ENCODE measurements at places on chromosomes 7 and 10. TPM values are rescaled to one million over a fixed set of nuclear protein-coding genes. Genes with fewer than 3 reads are reported as not detected.

GRCh38 chr7:4808026-4808425, 32.6 kb downstream of the AP5Z1 start:
- no peak overlapping the region for H3K4me3 ChIP-seq
- peaks cover 12% of the 10 kb centered on the region for H3K4me1 ChIP-seq
- no peaks in the 10 kb centered on the region for H3K36me3 ChIP-seq
- peaks cover 4% of the 10 kb centered on the region for H3K27me3 ChIP-seq
- no peak for DNase-seq
- peak overlapping the region; percentile 50 for H3K27ac ChIP-seq

DNA sequence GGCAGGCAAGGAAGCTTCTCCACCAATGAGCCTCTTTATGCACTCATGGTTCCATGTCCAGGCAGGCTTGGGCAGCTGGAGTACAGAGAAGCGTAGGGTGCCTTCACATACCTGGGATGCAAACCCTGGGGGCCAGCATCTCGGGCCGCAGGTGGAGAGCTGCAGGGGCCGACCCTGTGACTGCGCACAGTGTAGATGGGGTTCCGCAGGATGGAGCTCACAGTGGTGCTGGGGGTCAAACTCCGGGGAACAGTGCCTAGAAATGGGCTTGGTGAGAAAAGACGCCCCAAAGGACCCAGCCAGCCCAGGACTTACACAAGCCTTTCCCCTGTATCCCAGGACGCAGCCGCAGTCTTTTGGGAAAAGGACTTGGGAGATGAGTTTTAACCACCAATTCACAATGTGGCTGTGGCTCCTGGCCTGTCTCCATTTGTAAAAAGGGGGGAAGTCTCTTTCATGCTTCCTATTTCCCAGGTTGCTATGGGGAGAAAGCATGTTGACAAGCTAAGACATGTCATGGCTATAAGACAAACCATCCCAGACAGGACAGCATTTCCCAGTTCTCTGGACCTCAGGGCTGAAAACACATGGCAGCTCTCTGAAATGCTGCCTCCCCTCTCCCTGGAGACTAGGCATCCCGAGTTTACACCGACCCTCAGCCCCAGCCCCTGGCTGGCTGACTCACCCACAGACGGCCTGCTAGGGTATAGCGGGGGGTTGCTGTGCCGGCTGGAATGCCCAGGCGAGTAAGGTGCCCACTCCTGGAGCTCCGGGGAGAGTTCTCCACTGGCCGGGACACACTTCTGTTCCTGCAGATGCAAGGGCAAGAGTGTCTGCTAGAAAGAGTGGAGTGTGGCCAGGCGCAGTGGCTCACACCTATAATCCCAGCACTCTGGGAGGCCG, 107.1 kb downstream of the DLG5 start:
- H3K36me3 ChIP-seq = peaks cover 73% of the 10 kb centered on the region
- H3K27me3 ChIP-seq = no peaks in the 10 kb centered on the region
- no peak overlapping the region for H3K4me3 ChIP-seq
- H3K27ac ChIP-seq = no peak overlapping the region
- DNase-seq = no peak

GRCh38 chr10:24513155-24513554, 210.5 kb downstream of the ARHGAP21 start:
- peaks cover 88% of the 10 kb centered on the region for H3K36me3 ChIP-seq
- no peaks in the 10 kb centered on the region for H3K4me1 ChIP-seq
- DNase-seq = no peak
- no peak overlapping the region for H3K4me3 ChIP-seq
- no peak overlapping the region for H3K27ac ChIP-seq

GRCh38 chr10:104041891-104042535, 43.7 kb downstream of the COL17A1 start:
- no peak overlapping the region for H3K27ac ChIP-seq
- H3K4me1 ChIP-seq = no peaks in the 10 kb centered on the region
- H3K36me3 ChIP-seq = no peaks in the 10 kb centered on the region
- no peaks in the 10 kb centered on the region for H3K27me3 ChIP-seq
- DNase-seq = no peak

- no peaks in the 10 kb centered on the region for H3K36me3 ChIP-seq
- H3K4me3 ChIP-seq = no peak overlapping the region
- H3K27ac ChIP-seq = no peak overlapping the region
- H3K27me3 ChIP-seq = no peaks in the 10 kb centered on the region
- peaks cover 5% of the 10 kb centered on the region for H3K4me1 ChIP-seq
- DNase-seq = no peak
Measured at GRCh38 chr7:131652194-131652593, 95.8 kb upstream of the PODXL start.

GRCh38 chr7:50821457-50822008, 38.8 kb upstream of the GRB10 start:
- no peaks in the 10 kb centered on the region for H3K27me3 ChIP-seq
- H3K4me1 ChIP-seq = peaks cover 11% of the 10 kb centered on the region
- no peak overlapping the region for H3K4me3 ChIP-seq
- DNase-seq = no peak

GRCh38 chr7:151591866-151592265, 72.2 kb upstream of the RHEB start:
- H3K27me3 ChIP-seq = no peaks in the 10 kb centered on the region
- DNase-seq = no peak
- no peak overlapping the region for H3K27ac ChIP-seq
- peaks cover 15% of the 10 kb centered on the region for H3K4me1 ChIP-seq

DNA sequence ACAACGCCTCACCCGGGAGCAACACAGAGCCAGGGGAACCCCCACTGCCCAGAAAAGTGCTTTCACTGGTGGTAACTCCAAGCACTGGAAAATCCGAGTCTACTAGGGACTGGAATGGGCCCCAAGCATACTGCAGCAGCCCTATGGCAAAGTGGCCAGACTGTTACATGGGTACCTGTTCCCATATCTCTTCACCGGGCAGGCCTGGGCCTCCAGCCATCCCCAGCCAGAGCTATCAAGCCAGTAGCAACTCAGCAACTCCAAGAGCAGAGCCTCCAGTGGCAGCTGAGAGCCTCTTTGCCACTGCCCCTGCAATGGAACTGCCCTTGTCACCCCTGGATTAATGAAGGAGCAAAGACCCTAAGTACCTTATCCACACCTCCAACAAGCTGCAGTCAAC, 73.5 kb downstream of the HBP1 start:
- no peaks in the 10 kb centered on the region for H3K27me3 ChIP-seq
- peak; percentile 33 for DNase-seq
- H3K27ac ChIP-seq = no peak overlapping the region
- no peaks in the 10 kb centered on the region for H3K4me1 ChIP-seq

- H3K27me3 ChIP-seq = no peaks in the 10 kb centered on the region
- peaks cover 32% of the 10 kb centered on the region for H3K4me1 ChIP-seq
- peak overlapping the region; percentile 87 for H3K4me3 ChIP-seq
Measured at GRCh38 chr7:112449353-112449752, 907 bp upstream of the IFRD1 start.

DNA sequence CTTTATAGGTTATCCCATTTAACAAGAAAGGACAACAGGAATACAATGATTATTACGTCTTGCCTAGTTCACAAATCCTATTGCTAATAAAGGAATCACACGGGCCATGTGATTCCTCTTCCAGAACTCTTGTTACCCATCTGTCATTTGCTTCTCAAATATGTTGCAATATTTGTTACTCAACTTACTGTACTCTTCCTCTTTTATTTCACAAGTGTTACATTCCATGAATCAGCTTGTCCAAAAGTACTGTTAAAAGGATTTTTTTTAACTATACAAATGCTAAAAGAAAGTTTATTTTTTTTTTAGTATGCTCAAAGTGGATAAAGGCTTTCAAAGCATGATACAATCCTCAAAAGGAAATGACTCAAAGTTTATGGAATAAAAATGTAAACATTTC, 3.9 kb upstream of the CD36 start:
- no peaks in the 10 kb centered on the region for H3K36me3 ChIP-seq
- no peak overlapping the region for H3K4me3 ChIP-seq
- no peaks in the 10 kb centered on the region for H3K27me3 ChIP-seq

DNA sequence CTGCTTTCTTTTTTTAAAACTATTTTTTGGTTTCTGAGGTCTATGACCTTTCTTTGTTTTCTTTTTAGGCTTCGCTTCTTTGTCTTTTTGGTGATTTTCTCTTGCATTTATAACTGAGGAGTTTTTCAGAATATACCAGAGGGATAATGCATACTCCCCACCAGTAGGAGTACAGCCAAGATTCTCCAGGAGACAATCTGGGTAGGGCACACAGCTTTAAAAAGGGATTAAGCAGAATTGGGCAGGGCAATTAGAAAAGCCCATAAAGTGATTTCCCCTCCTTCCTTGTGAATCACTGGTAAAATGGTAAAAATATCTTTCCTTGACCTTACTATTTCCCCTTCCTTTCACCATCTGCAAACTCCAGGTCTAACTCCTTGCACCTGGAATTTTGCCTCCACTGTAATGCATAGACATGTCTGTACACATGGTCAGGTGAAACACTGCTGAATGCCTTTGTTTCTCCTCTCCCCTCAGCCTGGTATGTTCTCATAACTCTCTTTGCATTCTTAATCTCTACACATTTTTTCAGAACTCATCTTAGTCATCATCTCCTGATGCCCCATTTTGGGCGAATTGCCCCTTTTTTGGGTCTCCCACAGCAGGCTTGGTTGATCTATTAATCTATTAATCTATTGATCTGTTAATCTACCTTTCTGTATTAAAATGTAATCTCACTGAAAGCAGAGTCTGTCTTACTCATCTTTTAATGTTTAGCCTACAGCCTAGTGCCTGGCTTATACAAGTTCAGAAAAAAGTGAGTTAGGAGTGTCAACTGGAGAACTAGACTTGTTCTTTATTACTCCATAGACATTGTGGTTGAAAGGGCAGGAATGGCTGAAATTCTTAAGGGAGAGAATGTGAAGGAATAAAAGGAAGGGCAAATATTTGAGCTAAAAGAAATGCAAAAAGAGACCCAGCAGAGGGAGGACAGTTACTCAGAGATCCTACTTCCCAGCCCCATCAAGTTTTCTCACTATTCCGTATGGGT, 64.6 kb downstream of the MDFIC start:
- H3K27ac ChIP-seq = peak overlapping the region; percentile 14
- no peak for DNase-seq
- H3K4me3 ChIP-seq = no peak overlapping the region
- no peaks in the 10 kb centered on the region for H3K27me3 ChIP-seq
- H3K4me1 ChIP-seq = peaks cover 56% of the 10 kb centered on the region

Gene C7orf33
- not detected for total RNA-seq

Gene PPP1R3C
- total RNA-seq = 150 TPM

Gene ARMC3
- not detected for total RNA-seq
